ENCODE measurements at places on chromosomes 1 and 21.
A peak's percentile ranks its signal among the peaks of the same experiment; 100 is the strongest.

- H3K27ac ChIP-seq: no peak overlapping the region
- no peaks in the 10 kb centered on the region for H3K36me3 ChIP-seq
- no peaks in the 10 kb centered on the region for H3K4me1 ChIP-seq
- H3K27me3 ChIP-seq: peaks cover 25% of the 10 kb centered on the region
- no peak for DNase-seq
These were observed 173.8 kb downstream of the RASAL2 start for GRCh38 chr1:178267646-178268094.

DNA sequence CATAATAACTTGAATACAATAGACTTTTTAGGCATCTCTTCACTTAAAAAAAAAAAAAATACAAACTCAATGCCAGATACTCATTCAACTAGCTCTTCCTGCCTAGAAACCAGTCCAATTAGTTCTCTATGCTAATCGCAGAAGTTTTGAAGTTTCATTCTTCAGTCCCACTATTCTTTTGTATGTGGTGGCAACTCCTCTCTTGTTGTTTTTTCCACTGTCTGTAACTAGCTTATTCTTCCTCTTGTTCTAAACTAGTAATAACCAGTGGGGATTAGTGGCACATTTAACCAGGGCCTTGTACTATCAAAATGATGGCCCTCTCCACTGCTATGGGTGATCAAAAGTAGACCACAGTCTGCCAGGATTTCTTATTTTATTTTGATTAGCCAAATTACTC is 52.5 kb downstream of the SELENOF start:
- no peaks in the 10 kb centered on the region for H3K36me3 ChIP-seq

DNA sequence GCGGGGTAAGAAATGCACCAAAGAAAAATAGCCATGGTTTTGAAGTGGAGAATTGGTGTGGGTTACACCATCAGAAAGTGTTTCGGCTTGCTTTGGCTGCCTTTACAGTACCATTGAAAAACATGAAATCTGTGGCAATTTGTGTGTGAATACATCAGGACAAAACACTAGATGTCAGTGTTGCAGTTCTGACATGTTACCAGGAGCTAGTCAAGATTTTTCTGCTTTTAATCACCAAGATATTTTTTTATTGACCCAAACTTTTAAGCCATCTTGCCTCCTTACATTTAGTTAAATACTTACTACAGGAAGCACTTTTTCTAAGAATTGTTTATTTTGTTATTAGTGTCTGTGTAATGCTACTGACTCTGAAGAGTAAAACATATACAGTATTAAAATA is 14.3 kb downstream of the RRP15 start:
- no peak overlapping the region for H3K4me3 ChIP-seq
- no peak overlapping the region for H3K27ac ChIP-seq
- no peaks in the 10 kb centered on the region for H3K27me3 ChIP-seq
- DNase-seq: no peak
- peaks cover 11% of the 10 kb centered on the region for H3K4me1 ChIP-seq

GRCh38 chr21:45319461-45320211 is 31.9 kb upstream of the POFUT2 start:
- H3K4me3 ChIP-seq: peak overlapping the region; percentile 6
- no peaks in the 10 kb centered on the region for H3K36me3 ChIP-seq
- no peak for DNase-seq
- peaks cover 13% of the 10 kb centered on the region for H3K27me3 ChIP-seq

- H3K4me1 ChIP-seq: peaks cover 40% of the 10 kb centered on the region
- peak overlapping the region; percentile 87 for H3K4me3 ChIP-seq
- H3K36me3 ChIP-seq: no peaks in the 10 kb centered on the region
- H3K27me3 ChIP-seq: peaks cover 66% of the 10 kb centered on the region
- no peak overlapping the region for H3K27ac ChIP-seq
These were observed 563 bp upstream of the NFIA start for GRCh38 chr1:61081686-61082310.

DNA sequence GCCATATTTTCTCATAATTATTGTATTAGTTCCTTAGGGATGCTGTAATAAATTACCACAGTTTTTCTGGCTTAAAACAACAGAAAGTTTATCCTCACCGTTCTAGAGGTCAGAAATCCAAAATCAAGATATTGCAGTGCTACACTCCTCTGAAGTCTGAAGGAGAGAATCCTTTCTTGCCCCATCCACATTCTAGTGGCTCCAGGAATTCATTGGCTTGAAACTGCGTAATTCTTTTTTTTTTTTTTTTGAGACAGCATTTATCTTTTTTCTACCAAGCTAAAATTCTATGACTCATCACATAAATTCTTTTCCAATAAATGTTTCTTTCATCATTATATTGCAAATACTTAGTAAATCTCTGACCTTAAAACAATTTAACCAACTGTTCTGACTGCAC is 451.0 kb upstream of the RGS18 start:
- H3K27ac ChIP-seq: no peak overlapping the region
- H3K4me3 ChIP-seq: no peak overlapping the region
- no peak for DNase-seq
- no peaks in the 10 kb centered on the region for H3K27me3 ChIP-seq
- no peaks in the 10 kb centered on the region for H3K36me3 ChIP-seq

DNA sequence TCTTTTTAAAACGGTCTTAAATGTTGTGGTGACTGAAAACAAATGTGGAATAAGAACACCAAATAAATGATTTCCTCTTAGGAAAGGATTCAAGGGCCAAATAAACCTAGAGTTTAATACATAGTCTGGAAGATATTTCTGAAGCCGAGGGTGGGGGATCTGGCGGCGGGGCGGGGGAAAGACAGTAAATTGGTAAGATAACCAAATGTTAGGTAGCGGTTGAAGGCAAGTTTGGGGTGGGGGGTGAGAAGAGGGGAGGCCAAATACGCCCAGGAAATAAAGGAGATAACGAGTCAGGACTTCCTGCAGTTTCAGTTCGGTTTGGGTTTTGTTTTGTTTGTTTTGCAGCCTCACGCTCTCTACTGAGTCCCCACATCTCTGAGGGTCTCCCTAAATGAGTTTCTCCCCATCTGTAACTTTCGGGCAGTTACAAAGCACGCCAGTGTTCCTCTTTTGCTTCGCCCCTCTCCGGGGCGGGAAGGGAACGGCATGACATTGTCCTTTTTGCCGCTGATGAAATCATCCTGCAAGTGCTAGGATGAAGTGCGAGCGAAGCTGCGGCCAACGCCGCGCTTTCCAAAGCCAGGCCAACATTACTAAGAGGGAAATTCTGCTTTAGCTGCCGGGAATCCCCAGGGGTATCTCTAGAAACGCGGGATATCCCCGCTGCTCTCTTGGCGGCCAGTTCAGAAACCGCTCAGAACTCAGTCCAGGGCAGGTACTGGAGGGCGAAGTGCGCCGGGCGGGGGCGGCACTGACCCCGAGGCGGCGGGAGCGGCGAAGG is 844 bp downstream of the NIBAN1 start:
- H3K4me1 ChIP-seq: peaks cover 10% of the 10 kb centered on the region
- peaks cover 9% of the 10 kb centered on the region for H3K27me3 ChIP-seq
- no peaks in the 10 kb centered on the region for H3K36me3 ChIP-seq
- H3K4me3 ChIP-seq: peak overlapping the region; percentile 91
- DNase-seq: no peak
